ENCODE measurements at places on chromosomes 5 and 9.

DNA sequence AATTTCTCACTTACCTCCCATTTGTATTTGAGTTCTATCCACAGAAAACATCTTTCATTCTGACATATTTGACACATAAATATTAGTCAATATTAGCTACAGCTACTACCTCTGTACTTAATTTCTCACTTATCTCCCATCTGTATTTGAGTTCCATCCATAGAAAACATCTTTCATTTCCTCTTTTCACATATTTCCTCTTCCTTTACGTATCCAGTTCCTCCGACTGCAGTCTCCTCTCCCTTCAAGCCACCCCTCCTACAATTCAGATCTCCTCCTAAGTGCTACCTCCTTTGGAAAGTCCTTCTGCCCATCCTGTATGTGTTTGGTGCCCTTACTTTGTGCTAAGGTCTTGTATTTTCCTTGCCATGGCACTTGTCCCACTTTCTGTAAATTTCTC lies 1.6 kb downstream of the SREK1IP1 start:
- DNase-seq: no peak

DNA sequence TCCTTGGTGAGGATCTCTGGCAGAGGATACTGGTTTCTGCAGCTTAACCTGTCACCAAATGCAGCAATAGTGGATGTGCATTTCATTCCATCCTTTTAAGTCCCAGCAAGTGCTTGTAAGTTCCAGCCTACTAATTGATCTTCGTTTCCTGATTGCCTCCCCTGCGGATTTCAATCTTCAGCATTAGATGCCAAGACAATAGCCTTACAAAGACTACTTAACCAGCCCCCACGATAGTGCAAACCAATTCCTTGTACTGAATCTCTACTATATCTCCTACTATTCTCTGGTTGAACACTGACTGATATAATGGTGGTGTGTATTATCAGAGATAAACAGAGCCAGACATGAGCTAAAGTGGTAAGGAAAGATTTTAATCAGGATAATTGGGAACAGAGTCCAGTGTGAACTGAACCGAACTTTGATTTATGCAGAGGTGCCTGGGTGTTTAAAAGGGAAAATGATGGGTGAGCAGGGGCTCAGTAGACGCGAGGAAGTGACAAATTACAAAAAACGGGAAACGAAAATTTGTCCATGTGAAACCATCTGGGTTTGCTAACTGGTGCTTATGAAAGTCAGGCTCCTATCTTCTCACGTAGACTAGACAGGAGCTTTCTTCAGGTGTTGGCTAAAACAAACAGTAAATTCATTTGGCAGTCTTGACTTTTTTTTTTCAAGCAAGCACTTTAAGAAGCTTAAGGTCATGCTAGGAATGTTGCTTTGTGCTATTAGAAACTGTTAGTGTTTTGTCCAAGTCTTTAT lies 106.9 kb upstream of the ST8SIA4 start:
- no peak for DNase-seq

DNA sequence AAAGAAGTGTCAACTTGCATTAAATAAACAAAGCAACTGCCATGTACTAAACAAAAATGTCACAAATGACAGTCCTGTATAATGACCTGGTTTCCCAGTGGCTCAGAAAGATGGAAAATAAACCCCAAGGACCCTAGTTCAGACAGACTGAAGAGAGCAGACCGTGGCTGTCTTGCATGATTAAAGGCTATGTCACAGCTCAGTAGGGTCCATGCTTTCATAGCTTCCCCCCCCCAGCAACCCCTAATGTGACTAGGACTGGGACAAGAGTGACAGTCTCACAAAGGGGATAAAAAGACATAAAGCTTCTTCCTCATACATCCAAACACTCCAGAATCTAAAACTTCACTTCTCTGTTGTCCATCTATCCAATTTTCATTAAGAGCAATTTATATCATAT lies 113.6 kb downstream of the NR6A1 start:
- DNase-seq: no peak

DNA sequence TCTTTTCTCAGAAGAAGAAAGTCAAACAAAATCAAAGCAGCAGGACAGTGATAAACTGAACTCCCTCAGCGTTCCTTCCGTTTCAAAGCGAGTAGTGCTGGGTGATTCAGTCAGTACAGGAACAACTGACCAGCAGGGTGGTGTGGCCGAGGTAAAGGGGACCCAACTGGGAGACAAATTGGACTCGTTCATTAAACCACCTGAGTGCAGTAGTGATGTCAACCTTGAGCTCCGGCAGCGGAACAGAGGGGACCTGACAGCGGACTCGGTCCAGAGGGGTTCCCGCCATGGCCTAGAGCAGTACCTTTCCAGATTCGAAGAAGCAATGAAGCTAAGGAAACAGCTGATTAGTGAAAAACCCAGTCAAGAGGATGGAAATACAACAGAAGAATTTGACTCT lies 2.7 kb downstream of the CAMLG start:
- DNase-seq: no peak

GRCh38 chr9:112119225-112120029 lies 55.7 kb downstream of the SUSD1 start:
- no peak for DNase-seq

DNA sequence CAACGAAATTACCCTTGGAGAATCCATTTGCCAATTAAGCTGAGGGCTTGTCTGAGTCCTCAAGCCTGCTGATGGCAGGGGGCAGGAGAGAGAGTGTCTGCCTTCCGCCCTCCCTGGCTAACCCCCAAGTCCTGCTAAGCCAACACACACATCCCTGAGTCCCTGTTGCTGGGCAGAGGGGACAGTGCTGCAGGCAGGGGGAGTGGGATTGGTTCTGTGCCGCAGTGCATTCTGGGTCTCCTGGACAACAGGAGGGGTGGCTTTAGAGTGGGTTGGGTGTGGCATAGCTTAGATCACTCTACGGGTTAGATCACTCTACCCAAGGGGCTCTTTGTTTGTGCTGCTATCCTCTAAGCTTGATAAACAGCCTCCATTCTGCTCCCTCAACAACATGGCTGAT lies 427.7 kb downstream of the CDK5RAP2 start:
- DNase-seq: no peak

DNA sequence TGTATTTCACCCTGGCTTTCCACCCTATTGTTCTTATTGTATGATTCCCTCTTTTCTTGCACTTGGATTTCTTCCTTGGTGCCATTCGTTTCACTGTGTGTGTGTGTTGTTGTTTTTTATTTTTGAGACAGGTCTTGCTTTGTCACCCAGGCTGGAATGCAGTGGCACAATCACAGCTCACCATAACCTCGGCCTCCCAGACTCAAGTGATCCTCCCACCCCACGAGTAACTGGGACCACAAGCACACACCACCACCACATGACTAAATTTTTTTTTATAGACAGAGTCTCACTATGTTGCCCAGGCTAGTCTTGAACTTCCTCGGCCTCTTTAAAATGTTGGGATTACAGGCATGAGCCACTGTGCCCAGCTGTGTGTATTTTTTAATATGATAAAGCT lies 72.0 kb downstream of the MLLT3 start:
- no peak for DNase-seq

DNA sequence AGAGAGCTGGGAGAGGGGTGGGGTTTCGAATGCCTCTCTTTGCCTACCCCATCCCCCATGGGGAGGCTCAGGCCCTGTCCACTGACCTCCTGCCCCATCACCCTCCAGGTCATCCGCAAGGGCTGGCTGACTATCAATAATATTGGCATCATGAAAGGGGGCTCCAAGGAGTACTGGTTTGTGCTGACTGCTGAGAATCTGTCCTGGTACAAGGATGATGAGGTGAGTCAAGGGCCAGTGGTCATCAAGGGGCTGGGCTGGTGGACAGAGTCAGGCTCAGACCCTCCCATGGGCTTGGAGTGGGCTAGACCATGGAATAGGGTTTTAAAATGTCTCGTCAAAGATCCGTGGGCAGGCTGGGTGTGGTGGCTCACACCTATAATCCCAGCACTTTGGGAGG lies 33.7 kb downstream of the GOLGA2 start:
- DNase-seq: no peak

DNA sequence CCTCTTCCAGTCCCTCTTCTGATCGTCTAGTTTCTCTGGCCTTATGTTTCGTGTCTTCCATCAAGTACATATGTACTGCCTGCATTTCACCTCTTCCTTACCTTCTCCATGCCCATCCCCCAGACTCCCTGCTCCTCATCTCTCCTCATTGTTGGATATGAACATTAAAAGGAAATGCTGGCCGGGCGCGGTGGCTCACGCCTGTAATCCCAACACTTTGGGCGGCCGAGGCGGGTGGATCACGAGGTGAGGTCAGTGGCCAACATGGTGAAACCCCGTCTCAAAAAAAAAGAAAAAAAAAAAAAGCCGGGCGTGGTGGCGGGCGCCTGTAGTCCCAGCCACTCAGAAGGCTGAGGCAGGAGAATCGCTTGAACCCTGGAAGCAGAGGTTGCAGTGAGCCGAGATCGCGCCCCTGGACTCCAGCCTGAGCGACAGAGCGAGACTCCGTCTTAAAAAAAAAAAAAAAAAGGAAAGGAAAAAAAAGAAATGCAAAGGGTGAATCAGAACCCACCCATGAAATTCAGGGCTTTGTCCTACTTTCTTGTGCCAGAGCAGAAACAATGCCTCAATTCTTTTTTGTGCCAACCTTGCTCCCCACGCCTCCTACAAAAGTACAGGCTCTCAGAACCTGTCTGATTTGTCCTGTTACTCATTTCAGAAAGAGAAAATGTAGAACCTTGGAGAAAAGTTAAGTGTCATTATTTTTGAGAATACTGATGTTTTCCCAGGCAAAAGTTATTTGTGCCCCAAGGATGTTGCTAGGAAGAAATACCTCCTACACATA lies 1.5 kb upstream of the ZFR start:
- no peak for DNase-seq

- DNase-seq: no peak
Observed at GRCh38 chr9:87233899-87234455, 263.7 kb upstream of the DAPK1 start.
